ENCODE measurements at places on chromosomes 11 and 22. TPM values are rescaled to one million over a fixed set of nuclear protein-coding genes. Genes with fewer than 3 reads are reported as not detected.

DNA sequence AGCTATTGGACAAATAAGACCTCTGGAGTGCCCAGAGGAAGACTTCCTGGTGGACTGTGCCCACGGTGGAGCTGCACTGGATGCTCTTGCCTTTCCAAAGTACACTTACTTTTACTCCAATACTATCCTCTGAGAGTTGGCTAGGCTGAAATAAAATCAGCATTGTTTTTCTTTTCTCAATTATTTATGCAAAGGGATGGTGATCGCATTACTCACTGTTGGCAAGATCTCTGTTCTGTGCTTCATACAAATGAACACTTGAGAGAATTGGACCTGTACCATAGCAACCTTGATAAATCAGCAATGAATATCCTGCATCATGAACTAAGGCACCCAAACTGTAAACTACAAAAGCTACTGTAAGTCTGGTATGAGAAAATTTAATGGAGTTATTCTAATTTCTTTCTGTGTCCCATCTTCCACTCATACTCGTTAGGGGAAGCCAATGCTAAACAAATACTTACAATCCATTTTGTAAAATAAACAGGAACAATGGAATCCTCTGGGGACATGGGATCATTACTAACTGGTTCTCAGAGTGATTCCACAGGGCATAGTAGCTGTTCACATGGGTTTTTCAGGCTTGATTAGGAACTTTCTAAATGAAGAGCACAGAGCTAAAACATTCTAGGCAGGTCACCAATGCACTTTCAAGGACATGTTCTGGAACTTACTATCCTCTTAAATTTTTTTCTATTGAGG lies 26.3 kb downstream of the NLRP14 start:
- no peak for DNase-seq
- H3K4me1 ChIP-seq: no peaks in the 10 kb centered on the region
- no peak overlapping the region for H3K4me3 ChIP-seq
- no peak overlapping the region for H3K27ac ChIP-seq
- no peaks in the 10 kb centered on the region for H3K27me3 ChIP-seq

DNA sequence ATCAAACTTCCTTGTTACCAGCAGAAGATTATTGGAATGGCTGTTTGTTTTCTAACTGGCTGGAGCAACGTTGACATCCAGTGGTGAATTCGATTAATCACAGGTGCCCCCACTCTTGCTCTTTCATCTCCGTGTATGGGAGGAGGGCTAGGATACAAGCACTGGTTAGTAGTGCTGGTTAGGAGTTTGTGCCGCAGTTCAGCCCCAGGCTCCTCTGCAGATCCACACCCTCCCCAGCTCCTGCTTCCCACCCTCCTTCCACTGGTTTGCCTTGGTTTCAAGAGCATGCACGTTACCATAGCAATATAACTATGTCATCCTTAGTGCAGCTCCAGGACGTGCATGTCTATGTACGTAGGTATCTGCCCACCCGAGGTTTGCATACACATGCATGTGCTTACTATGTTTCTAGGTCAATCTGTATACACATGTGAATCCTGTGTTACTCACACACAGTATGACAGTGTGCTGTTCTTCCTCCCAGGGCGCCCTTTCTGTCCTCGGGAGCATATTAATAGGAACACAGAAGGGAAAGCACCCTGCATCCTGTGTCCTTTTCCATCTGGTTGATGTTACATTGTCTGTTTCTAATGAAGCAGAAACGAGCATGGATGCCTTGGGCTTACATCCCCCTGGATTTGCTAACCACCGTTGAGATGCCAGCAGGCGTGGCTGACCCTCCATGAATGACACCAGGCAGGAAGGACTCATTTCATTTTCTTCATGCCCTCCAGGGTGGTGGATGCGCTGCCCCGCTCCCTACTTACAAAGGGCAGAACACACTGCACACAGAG lies 539.3 kb downstream of the OPCML start:
- H3K27me3 ChIP-seq: peaks cover 27% of the 10 kb centered on the region
- H3K4me3 ChIP-seq: no peak overlapping the region
- no peaks in the 10 kb centered on the region for H3K36me3 ChIP-seq
- no peak overlapping the region for H3K27ac ChIP-seq
- DNase-seq: no peak

- H3K36me3 ChIP-seq: no peaks in the 10 kb centered on the region
- H3K27ac ChIP-seq: no peak overlapping the region
- DNase-seq: no peak
- no peak overlapping the region for H3K4me3 ChIP-seq
- H3K4me1 ChIP-seq: no peaks in the 10 kb centered on the region
These were observed 66.4 kb upstream of the OLFML1 start for GRCh38 chr11:7418906-7419305.

DNA sequence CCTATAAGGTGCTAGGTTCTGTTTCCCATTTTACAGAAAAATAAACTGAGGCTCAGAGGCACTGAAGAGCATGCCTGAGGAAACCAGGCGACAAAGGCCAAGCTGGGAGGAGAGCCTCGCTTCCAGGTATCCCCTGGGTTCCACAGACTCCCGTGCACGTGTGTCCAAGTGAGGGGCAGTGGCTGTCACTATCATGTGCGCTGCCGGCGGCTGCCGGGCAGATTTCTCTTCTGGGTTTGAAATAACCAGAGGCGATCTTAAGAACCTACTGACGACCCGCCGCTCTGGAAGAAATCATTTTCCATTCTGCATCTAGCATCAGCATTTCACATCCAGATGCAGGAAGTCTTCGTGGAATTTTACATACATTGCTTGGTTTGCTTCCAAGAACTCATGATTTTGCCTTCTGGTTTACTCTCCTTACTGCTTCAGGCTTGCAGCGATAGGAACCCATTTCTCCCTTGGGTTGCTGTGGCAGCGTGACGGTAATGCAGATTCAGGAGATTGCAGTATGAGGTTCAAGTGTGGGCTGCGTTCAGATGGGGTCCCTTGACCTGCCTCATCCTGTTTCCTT lies 28.6 kb downstream of the ARHGAP8 start:
- no peaks in the 10 kb centered on the region for H3K36me3 ChIP-seq
- no peak for DNase-seq
- H3K4me3 ChIP-seq: no peak overlapping the region
- no peak overlapping the region for H3K27ac ChIP-seq
- H3K4me1 ChIP-seq: no peaks in the 10 kb centered on the region
- H3K27me3 ChIP-seq: no peaks in the 10 kb centered on the region

GRCh38 chr11:118791961-118792569 lies 1.1 kb upstream of the DDX6 start:
- peak overlapping the region; percentile 95 for H3K4me3 ChIP-seq
- no peaks in the 10 kb centered on the region for H3K27me3 ChIP-seq
- H3K4me1 ChIP-seq: peaks cover 21% of the 10 kb centered on the region
- DNase-seq: peak; percentile 77

DNA sequence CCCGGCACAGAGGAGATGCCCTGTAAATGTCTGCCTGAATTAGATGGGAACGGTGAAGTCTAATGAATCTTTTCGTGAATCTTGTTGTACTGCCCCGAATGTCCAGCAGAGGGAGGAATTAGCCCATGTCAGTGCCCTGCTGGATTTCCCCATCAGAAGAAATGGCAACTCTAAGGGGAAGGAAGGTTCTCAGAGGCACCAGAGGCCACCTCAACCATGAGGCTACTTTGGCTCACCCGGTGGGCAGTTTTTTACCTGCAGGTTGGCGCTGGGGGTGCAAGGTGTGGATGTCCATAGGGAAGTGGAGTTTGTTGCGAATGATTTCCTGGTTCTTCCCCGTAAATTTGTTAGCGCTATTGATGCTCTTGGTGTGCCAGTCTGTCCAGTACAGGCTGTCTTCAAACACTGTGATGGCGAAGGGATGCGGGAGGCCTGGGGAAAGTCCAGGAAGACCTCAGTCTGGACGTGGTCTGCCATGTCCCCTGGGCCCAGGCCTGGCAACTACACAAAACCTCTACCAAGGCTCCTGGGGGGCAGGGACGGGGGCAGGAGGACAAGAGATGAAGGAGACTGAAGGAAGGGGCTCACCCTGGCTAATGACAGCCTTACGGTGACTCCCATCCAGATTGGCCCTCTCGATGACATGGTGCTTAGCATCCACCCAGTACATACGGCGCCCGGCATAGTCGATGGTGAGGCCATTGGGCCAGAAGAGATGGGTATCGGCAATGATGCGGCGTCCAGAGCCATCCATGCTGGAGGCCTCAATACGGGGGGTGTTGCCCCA lies 28.5 kb downstream of the LRP4 start:
- H3K27ac ChIP-seq: no peak overlapping the region
- no peaks in the 10 kb centered on the region for H3K36me3 ChIP-seq
- no peak for DNase-seq
- H3K4me1 ChIP-seq: no peaks in the 10 kb centered on the region
- no peaks in the 10 kb centered on the region for H3K27me3 ChIP-seq

DNA sequence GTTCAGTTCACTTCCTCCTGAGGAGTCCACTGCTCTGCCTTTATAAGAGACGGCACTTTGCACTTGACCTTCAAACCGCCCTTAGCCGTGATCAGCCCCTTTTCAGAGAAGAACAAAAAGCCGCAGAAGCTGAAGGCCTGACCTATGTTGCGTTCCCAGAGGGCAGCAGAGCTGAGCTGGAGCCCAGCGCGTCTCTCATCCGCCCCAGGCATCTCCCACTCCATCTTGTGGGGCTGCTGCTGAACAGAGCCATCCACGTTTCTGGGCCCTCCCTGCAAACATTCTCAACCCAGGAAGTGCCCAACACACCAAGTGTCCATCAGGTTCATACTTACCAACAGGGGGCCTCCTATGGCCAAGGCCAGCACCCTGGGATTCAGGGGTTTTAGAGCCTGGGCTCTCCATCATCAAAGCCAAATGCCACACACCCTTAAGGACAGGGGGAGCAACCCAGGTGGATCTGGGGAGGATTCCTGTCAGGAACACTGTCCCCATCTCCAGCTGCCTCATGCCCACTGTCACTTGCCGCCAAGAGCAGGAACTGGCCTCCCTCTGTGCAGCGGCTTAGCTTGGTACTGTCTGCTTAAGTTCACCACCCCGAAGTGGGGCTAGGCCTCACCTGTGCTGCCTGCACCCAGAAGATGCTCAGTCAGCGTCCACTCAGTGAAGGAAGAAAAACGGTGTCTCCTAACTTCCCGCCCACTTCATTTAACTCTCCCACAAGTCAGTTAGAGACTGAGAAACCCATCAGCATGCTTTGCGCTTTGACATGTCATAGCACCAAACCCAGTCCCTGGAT lies 16.0 kb upstream of the EFCAB6 start:
- H3K27ac ChIP-seq: peak overlapping the region; percentile 47
- H3K36me3 ChIP-seq: no peaks in the 10 kb centered on the region
- no peaks in the 10 kb centered on the region for H3K27me3 ChIP-seq
- no peak for DNase-seq
- H3K4me1 ChIP-seq: peaks cover 3% of the 10 kb centered on the region

- no peak overlapping the region for H3K27ac ChIP-seq
- H3K4me1 ChIP-seq: peaks cover 16% of the 10 kb centered on the region
- no peak for DNase-seq
- peaks cover 22% of the 10 kb centered on the region for H3K36me3 ChIP-seq
These were observed 63.7 kb upstream of the NNMT start for GRCh38 chr11:114232400-114233059.

DNA sequence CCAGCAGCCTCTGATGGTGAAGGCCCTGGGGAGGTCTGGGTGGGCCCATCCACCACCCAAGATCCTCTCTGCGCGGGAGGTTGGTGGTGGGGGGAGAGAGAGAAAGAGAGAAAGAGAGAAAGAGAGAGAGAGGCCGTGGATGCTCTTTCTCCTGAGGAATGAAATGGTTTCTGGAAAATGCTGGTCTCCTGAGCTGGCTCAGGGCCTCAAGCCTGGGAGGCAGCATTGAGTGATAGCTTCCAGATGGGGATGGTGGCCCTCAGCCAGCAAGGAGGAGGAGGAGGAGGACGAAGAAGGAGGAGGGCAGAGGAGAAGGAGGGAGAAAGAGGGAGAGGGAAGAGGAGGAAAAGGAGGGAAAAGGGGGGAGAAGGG lies 4.6 kb downstream of the TSPAN32 start:
- peaks cover 38% of the 10 kb centered on the region for H3K4me1 ChIP-seq
- peak overlapping the region; percentile 86 for H3K27ac ChIP-seq
- DNase-seq: peak; percentile 70
- no peaks in the 10 kb centered on the region for H3K36me3 ChIP-seq
- H3K4me3 ChIP-seq: peak overlapping the region; percentile 10

GRCh38 chr11:32012049-32012448 lies 78.8 kb upstream of the RCN1 start:
- peaks cover 30% of the 10 kb centered on the region for H3K27me3 ChIP-seq
- no peak for DNase-seq
- no peak overlapping the region for H3K27ac ChIP-seq
- no peaks in the 10 kb centered on the region for H3K36me3 ChIP-seq
- no peaks in the 10 kb centered on the region for H3K4me1 ChIP-seq

- H3K36me3 ChIP-seq: no peaks in the 10 kb centered on the region
- no peak for DNase-seq
- peaks cover 5% of the 10 kb centered on the region for H3K4me1 ChIP-seq
These were observed 68.4 kb downstream of the TRAF6 start for GRCh38 chr11:36441610-36442208.

- peak overlapping the region; percentile 90 for H3K4me3 ChIP-seq
- H3K4me1 ChIP-seq: peaks cover 34% of the 10 kb centered on the region
- no peaks in the 10 kb centered on the region for H3K27me3 ChIP-seq
These were observed 708 bp downstream of the SCO2 start for GRCh38 chr22:50524676-50525103.

DNA sequence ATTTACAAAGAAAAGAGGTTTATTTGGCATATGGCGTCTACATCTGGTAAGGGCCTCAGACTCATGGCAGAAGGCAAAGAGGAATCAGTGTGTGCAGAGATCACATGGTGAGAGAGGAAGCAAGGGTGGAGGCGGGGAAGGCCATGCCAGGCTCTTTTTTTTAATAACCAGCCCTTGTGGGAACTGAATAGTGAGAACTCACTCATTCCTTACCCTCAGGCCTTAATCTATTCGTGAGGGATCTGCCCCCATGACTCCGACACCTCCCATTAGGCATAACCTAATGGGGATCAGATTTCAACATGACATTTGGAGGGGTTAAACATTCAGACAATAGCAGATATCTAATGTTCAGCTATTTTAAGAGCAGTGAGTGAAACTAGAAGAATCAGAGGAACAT lies 55.7 kb downstream of the ATM start:
- DNase-seq: no peak
- H3K36me3 ChIP-seq: peaks cover 62% of the 10 kb centered on the region
- no peak overlapping the region for H3K27ac ChIP-seq
- no peaks in the 10 kb centered on the region for H3K4me1 ChIP-seq
- no peaks in the 10 kb centered on the region for H3K27me3 ChIP-seq
- H3K4me3 ChIP-seq: no peak overlapping the region

SOX10 gene
- not detected for total RNA-seq

PICK1 gene
- 31.8 TPM for total RNA-seq

SEC14L6 gene
- total RNA-seq: 17.2 TPM

TMPRSS13 gene
- 9.9 TPM for total RNA-seq

BBOX1 gene
- not detected for total RNA-seq

BEST1 gene
- 9.6 TPM for total RNA-seq

USP2 gene
- total RNA-seq: 3.0 TPM

CCDC157 gene
- 2.7 TPM for total RNA-seq

CYB5R3 gene
- 251 TPM for total RNA-seq

MUC5AC gene
- total RNA-seq: not detected

GLYATL1 gene
- not detected for total RNA-seq

SMIM35 gene
- not detected for total RNA-seq

CNGA4 gene
- total RNA-seq: not detected

Data from upper lobe of right lung (tissue), 1 donor.